ENCODE measurements at places on chromosomes 16 and 17.

- no peak for DNase-seq
These were observed 49.1 kb downstream of the ADCY7 start for GRCh38 chr16:50315346-50315997.

- DNase-seq = peak; percentile 3
These were observed 199.1 kb downstream of the KATNIP start for GRCh38 chr16:27748868-27749546.

- no peak for DNase-seq
These were observed 36.7 kb downstream of the ARSG start for GRCh38 chr17:68327823-68328557.

DNA sequence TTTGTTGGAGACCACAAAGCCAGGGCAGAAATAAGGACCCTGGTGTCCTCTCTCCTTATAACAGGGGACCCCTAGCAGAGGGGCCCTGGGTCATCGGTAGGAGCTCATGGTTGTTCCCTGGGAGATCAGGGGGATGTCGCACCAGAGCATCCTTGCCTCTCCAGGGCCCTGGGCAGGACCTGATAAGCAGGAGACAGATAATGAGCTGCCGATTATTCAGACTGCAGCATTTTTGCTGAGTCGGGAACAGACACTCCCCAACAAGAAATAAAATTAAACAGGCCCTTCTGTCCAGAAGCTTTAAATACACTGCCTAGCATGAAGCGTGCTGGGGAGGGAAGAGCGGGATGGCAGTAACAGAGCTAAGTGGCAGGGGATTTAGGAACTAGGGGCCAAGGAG lies 15.4 kb upstream of the GFAP start:
- DNase-seq = no peak

GRCh38 chr17:72501404-72502370 lies 380.9 kb downstream of the SOX9 start:
- DNase-seq = no peak

DNA sequence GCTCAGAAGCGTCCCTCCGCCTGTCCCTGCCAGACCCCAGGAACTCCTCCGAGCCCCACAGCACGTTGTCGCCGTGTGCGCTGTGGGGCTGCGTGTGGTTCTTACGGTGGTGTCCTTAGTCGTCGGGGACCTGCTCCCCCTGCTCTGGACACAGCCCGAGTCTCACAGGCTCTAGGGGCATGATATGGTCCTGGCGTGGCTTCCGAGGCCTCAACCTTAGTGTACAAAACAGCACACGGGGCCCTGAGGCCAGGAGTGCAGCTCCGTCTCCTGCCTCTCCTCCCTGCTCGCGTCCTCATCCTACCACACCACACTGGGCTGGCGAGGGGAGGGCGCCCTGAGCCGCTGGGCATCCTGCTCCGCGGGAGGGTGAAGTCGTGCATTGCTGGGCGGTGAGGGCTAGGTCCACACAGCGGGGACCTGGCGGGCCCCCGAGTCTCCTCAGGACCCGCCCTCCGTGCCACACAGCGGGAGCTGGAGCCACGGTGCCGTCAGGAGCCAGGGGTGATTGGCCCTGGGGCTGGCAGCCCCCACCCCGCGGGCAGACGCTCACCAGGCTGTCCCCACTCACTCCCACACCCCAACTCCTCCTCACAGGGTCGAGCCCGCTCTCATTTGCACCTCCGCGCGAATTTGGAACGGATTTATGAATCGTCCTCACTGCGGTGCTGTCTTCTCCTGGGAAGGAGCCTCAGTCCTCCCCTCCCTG lies 1.2 kb upstream of the MAFG start:
- no peak for DNase-seq
